Progenitor cell of endocrine pancreas (in vitro differentiated cells): ENCODE measurements at places on chromosomes 1 and 21. TPM values are rescaled to one million over a fixed set of nuclear protein-coding genes. Genes with fewer than 3 reads are reported as not detected.

The RPTN gene
- total RNA-seq: not detected in 2 replicates

GRCh38 chr1:12372761-12373160 lies 142.9 kb downstream of the VPS13D start:
- no peak for DNase-seq
- H3K36me3 ChIP-seq: peaks cover 25% of the 10 kb centered on the region
- H3K4me3 ChIP-seq: no peak overlapping the region
- no peak overlapping the region for H3K27ac ChIP-seq
- H3K27me3 ChIP-seq: no peaks in the 10 kb centered on the region

DNA sequence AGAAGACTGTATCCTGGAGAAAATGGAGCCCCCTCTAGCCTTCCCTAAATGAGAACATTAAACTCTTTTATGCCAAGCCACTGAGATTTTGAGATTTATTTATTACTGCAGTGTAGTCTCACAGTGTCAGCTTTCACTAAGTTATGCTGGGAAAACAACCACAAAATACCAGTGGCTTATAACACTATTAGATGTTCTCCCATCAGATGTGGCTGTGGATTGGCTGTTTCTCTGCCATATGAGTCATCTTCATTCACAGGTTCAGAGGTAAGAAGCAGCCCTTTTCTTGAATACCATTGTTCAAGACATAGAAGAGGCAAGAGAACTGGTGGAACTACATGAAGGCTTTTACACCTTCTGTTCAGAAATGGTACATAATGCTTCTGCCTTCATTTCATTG lies 32.1 kb upstream of the ST6GALNAC5 start:
- H3K4me1 ChIP-seq: no peaks in the 10 kb centered on the region
- H3K4me3 ChIP-seq: no peak overlapping the region
- no peak for DNase-seq
- no peaks in the 10 kb centered on the region for H3K27me3 ChIP-seq

DNA sequence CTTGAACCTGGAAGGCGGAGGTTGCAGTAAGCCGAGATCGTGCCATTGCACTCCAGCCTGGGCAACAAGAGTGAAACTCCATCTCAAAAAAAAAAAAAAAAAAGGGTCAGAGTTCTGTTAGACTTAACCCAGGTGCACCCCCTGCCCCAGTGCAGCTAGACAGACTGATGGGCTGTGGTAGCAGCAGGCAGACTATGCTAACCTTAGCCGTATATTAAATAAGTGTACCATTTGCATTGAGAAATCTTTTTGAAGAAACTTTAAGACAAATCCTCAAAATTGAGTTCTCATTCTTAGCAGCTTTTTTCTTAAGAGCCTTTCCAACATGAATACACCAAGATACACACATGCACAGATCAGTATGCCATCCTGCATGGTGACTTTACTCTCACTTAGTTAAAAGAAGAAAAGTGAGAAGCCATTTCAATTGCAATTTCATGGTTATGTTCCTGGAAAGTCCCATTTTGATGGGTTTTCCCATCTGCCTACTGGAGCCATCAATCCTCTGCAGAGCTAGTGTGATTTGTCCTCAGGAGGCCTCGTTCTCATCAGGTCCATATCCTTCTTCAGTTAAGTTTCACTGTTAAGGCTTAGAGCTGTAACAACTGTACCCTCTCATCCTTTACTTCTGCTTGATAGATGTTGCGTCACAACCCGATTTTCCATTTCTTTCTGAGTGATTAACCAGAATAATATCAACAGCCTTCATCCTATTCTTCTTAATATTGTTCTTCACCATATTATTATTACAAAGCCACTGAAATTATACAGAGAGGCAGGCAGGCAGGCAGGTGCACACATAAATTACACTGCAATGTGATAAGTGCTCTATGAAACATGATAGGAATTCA lies 7.3 kb downstream of the FCRLB start:
- H3K4me3 ChIP-seq: peak overlapping the region; percentile 78
- H3K27me3 ChIP-seq: peaks cover 46% of the 10 kb centered on the region
- no peak for DNase-seq
- peaks cover 20% of the 10 kb centered on the region for H3K4me1 ChIP-seq

DNA sequence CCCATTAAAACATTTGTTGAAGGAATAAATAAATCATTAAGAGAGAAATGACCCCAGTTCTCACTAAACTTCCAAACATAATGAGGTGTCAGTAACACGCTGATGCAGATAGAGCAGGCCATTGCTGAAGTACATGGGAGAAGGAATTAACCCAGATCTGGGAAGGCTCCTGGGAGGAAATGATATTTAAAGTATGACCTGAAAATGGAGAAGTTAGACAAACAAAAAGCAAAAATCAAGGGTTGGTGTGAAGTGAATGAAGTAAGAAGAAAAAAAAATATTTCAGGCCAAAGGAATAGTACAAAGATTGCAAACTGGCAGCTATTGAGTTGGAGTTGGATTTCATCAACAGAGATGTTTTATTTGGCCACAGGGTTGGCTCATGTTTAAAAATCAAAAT lies 71.4 kb downstream of the RGS2 start:
- no peaks in the 10 kb centered on the region for H3K27me3 ChIP-seq
- no peak overlapping the region for H3K4me3 ChIP-seq
- H3K36me3 ChIP-seq: no peaks in the 10 kb centered on the region
- H3K4me1 ChIP-seq: no peaks in the 10 kb centered on the region
- DNase-seq: no peak

DNA sequence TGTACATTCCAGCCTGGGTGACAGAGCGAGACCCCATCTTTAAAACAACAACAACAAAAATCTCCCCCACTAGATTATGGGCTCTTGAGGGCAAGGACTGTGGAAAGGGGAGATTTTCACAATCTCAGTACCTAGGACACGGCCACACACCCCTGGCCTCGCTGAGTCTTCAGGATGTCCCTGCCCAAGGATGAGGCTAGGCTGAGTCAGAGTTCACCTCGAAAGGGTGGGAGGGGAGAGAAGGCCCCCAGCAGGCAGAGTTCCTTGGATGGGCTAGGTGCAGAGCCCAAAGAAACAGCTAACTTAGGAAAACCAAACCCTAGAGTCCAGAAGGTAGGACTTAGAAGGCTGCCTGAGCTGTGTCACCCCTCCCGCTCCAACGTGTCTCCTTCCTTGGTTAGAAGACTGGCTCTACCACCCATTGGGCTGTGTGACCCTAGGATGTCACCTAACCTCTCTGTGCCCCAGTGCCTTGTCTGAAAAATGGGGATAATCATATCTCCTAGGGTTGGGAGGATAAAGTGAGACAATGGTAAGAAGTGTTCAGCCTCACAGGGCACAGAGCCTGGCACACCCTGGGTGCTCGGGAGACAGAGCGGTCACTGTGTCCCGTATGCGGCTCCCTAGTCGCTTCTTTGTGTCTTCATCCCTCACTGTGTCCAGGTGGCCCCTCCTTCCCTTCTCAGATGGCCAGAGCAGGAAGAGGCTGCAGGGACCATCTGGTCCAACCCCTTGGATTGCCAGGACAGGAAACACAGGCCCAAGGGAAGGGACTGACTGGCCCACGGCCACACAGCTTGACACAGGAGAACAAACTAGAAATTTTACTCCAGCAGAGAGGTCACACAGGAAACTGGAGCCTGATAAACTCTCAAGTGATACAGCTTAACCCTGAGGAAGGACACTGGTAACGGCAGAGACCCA lies 11.2 kb downstream of the TRIM62 start:
- DNase-seq: no peak
- no peaks in the 10 kb centered on the region for H3K27me3 ChIP-seq
- H3K27ac ChIP-seq: no peak overlapping the region
- peaks cover 7% of the 10 kb centered on the region for H3K36me3 ChIP-seq
- no peak overlapping the region for H3K4me3 ChIP-seq
- H3K4me1 ChIP-seq: peaks cover 2% of the 10 kb centered on the region

- DNase-seq: no peak
- no peak overlapping the region for H3K4me3 ChIP-seq
- no peaks in the 10 kb centered on the region for H3K36me3 ChIP-seq
- no peaks in the 10 kb centered on the region for H3K27me3 ChIP-seq
These were observed 1.0 kb downstream of the OR10K2 start for GRCh38 chr1:158425027-158425426.

DNA sequence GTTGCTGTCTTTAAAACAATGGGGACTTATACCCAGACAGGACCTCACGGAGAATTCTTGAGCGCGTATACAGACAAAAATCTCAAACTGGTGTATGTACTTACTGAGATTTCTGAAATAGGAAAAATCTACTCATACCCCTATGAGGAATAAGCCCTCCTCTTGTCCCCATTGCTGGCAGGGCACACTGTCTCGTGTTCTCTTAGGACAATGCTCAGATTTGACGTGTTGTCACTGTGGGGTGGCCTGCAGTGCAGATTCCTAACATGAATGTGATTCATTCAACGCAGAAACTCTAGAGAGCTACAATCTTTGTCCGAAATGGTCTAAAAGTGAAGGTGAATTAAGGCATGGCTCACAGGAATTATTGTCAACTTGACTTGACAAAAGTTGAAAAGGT lies 31.1 kb upstream of the PDE9A start:
- H3K4me3 ChIP-seq: no peak overlapping the region
- no peaks in the 10 kb centered on the region for H3K36me3 ChIP-seq
- peaks cover 16% of the 10 kb centered on the region for H3K27me3 ChIP-seq
- no peak for DNase-seq
